Non-pigmented ciliary epithelial cell (primary cell): ENCODE measurements at places on chromosomes 5 and 9.

DNA sequence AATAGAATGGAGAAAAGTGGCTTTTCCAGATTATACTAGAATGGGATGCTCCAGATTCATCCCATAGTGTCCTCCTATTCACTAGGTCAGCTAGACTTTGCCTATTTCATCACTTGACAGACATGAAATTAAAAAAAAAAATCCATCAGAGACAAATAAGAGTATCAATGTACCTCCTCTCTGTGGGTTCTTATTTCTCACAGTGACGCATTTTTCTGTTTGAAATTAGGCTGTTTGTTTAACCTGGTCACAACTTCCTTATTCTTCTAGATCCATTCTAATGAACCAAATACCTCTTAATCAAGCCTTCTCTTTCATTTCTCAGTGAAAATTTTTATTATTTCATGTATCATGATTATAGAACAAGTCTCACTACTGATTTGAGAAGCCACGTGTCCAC is 305.4 kb downstream of the SEMA5A start:
- no peak for DNase-seq

DNA sequence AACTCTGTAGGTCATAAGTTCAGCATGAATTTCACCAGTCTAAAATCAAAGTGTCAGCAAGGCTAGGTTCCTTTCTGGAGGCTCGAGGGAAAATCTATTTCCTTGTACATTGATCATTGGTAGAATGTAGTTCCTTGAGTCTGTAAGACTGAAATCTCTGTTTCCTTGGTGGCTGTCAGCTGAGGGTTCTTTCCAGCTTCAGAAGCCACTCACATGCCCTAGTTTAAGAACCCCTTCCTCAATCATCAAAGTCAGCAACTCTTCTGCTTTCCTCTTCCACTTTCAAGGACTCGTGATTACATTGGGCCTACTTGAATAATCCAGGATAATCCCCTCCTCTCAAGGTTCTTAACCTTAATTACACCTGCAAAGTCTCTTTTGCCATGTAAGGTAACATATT is 4.9 kb upstream of the SCAMP1 start:
- DNase-seq: no peak

- no peak for DNase-seq
These were observed 615.0 kb downstream of the ZNF608 start for GRCh38 chr5:124131466-124131865.

DNA sequence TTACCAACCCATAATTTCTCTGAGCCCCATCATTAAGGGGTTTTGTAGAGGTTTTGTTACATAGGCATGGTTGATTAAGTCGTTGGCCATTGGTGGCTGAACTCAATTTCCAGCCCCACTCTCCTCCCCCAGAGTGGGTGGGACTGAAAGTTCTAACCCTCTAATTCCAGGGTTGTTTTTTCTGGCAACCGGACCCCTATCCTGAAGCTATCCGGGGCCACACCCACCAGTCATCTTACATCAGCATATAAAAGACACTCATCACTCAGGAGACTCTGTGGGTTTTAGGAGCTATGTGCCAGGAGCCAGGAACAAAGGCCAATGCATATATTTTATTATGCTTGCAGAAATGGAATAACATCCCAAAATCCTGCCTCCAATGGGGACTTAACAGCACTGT is 186.0 kb downstream of the NXNL2 start:
- no peak for DNase-seq

DNA sequence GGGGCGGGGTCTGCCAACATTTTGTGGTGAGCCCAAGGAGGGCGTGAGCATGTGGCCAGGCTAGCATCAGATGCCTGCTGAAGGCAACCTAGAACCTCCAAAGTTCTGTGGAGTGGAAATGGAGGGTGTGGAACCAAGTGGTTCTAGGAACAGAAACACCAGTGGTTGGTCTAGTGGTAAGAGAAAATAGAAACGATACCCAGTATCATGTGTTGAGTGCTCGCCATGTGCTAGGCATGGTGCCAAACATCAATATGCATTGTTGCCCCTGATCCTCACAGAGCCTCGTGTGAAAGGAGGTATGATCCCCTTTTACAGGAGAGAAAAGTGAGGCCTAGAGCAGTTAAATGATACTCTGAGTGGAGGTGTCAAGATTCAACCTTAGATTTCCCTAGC is 31.5 kb upstream of the MVB12B start:
- no peak for DNase-seq
